ENCODE measurements at places on chromosomes 6 and 20.

DNA sequence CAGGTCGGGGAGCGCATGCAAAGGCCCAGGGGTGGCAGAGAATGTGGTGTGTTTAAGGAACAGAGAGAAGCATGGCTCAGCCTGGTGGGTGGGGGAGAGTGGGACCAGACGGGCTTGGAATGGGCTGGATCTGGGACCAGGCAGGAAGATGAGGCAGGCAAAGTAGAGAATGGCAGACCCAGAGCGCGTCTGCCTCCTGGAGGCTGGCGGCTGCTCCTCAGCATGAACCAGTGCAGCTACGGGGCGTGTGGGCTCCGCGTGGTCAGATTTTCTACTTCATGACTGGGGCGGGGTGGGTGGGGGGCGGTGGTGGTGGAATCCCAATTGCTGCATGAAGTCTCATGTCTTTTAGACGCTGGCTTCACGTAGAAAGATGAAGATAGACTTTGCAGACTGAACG is 135.6 kb downstream of the TFAP2C start:
- DNase-seq: no peak

- DNase-seq: peak; percentile 22
These were observed 50.3 kb downstream of the PRR18 start for GRCh38 chr6:166257911-166258318.

DNA sequence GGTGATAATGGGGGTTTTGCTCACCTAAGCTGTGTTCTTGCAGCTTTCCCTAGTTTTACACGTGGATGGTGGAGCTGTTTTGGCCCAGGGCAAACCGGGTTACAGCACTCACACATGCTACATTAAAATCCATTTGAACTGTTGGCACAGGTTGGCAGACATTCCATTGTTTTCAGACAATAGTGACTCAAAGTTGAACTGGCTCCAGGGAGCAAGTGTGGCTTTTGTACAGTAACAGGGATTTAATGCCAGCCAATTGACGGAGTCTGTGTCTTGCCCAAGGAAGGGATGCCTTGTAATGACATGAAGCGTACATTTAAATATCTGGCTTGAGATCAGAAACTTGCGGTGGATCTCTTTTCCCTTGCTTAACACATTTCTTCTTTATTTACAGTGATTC is 183.1 kb downstream of the DTNBP1 start:
- no peak for DNase-seq

- no peak for DNase-seq
These were observed 59.9 kb downstream of the MACROD2 start for GRCh38 chr20:14055127-14055742.

DNA sequence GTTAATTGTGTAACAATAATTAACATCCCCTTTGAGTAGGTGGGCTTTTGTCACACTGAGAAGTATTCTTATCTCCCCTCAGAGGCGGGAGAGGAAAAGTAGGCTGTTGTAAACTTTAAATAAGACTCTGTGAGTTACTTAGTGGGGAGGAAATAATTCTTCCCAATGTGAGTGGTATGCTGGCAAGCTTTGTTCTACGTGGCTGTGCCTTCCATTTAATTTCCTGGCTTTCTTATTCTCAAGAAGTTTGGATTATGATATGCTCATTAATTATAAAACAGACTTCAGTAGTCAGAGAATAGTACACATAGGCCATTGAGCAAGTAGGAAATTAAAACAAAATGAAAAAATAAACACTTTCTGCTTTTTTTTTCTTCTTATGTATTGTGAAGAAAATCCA is 19.1 kb downstream of the ADGRB3 start:
- DNase-seq: no peak

All from stimulated activated CD4-positive, alpha-beta T cell treated with anti-CD3 and anti-CD28 coated beads, Interleukin-1b, Interleukin-23, amount 100 ng/mL, for 1 hour (primary cell).